Umbilical cord (tissue), 2 donors: ENCODE measurements at places on chromosomes 5 and 9. TPM values are rescaled to one million over a fixed set of nuclear protein-coding genes. Genes with fewer than 3 reads are reported as not detected.
A peak's percentile ranks its signal among the peaks of the same experiment; 100 is the strongest.

INSL4 gene
- total RNA-seq, result 4.8 TPM

ECM2 gene
- total RNA-seq, result 13.5 TPM

LOX gene
- 303 TPM for total RNA-seq

MYOZ3 gene
- total RNA-seq, result 10.4 TPM

DDX4 gene
- total RNA-seq, result 4.1 TPM

ST8SIA4 gene
- total RNA-seq, result 13.5 TPM

GRM6 gene
- total RNA-seq, result 0.96 TPM

PCDH12 gene
- total RNA-seq, result 5.1 TPM

GRCh38 chr9:77769246-77769645, 121.1 kb upstream of the GNA14 start:
- DNase-seq, result peak; percentile 12

GRCh38 chr9:132401824-132402223, 4.8 kb downstream of the TTF1 start:
- DNase-seq, result no peak

DNA sequence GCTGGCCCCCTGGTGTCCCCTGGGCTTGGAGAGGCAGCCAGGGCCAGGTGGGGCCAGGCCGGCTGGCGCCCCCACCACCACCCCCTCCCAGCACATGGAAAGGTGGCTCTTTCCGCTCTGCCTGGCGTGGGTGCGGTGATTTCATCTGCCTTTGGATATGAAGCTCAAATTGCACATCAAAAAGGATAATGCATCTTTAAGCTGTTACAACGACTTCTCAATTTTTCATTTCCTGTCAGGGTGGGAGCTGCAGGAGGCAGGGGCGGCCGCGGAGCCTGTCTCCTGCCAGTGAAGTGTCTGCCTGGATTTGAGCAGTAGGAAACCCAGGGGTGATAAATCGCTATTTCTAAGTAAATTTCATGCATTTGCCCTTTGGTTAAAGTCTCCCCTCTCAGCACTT, 169.2 kb upstream of the MVB12B start:
- no peak for DNase-seq

GRCh38 chr5:73376618-73377170, 71.9 kb downstream of the FOXD1 start:
- DNase-seq, result no peak

GRCh38 chr5:164356790-164357189, 851.4 kb downstream of the MAT2B start:
- no peak for DNase-seq

DNA sequence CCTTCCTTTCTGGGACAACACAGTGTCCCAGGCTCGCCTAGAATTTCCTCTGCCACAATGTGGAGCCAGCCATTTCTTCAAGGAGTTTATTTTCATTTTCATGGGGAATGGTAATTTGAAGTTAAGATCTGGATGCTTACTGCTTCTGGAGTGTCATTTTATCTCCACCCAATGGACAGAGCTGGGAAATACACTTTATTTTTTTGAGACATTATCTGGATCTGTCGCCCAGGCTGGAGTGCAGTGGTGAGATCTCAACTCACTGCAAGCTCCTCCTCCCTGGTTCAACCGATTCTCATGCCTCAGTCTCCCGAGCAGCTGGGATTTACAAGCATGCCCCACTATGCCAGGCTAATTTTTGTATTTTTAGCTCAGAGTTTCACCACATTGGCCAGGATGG, 12.7 kb upstream of the THG1L start:
- DNase-seq, result peak; percentile 83

GRCh38 chr9:133278161-133279114, 3.4 kb upstream of the ABO start:
- no peak for DNase-seq

DNA sequence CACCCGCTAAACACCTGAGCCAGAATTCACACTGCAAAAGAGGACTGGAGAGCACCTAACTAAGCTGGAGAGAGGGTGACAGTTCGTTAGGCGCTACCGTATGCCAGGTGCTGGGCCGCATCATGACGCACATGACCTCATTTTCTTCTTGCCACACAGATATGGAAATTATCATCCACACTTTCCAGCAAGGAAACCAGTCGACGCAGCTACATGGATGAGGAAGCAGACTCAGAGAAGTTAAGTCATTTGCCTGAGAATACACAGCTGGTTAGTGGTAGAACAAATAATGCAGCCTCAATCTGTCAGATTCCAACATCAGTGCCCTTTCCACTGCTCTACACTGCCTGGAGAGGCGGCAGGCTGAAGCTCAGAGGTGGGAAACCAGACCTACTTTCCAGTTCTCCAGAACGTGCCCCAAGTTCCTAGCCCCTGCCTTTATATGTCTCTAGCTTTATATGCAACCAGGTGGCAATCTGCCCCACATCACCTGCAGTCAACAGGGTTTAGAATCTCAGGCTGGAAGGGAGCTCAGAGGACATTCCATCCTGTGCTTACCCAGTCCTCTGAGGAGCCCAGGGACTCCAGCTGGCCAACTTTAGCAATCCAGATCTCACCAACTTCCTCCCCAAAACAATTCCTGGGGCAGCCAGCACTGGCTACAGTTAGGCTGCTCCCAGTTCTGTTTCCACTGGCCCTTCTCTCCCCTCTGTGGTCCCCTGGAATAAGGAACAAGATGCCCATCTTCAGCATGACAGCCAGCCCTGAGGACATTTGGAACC, 8.8 kb downstream of the TNIP1 start:
- DNase-seq, result no peak

DNA sequence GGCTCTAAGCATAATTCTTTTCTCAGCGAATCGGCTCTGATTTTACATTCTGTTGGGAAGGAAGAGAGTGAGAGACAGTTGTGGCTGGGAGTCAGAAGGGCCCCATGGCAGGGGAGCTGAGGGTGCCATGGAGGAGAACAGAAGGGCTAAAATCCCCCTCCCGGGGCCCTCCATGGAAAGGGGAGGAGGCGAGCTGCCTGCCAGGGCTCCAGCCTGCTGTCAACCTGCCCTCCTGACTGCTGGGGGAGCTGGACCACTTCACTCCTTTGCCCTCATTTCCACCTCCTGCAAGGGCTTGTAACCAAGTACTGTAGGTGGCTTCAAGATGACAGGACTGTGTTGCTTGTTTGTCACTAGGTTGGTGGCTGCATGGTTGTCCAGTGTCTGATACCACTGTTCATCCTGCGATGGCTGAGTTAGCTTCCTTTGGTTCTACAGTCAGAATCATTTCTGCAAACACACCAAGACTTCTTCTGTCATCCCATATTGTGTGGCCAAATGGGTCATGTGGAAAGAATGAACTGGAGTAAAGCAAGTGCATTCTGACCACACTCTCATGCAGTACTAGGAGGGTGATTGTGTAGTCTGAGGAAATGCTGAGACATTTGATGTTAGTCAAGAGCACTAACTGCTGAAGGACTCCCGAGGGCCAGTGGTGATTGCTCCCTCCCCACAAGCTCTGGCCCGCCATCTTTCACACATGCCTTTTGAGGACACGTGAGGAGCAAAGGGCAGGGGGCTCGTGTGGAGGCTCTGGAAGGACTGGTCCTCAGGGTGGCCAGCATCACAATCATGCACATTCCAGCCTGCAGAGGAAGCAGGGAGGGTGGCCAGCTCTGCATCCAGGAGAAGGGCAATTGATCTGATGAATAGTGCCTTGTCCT, 307.2 kb downstream of the GADD45G start:
- no peak for DNase-seq

DNA sequence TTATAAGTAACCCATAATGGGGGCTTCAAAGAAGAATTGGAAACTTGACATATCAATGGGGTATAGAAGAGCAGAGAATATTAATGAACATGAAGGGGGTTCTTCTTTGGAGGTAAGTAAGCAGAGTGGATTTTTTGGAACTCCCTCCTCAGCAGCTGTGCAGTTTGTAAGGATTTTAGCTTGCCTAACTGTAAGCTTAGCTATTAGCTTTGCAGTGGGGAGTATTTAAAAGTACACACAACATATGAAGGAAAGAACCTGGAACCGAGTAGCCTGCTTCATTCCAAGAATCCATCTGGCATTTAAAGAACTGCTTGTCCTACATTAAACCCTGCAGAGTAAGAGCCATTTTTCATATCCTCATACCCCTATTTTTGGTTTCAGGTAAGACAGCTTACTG, 2.2 kb upstream of the PBX3 start:
- DNase-seq, result peak; percentile 15

GRCh38 chr9:94175669-94176068, 83.4 kb upstream of the ZNF169 start:
- no peak for DNase-seq

- no peak for DNase-seq
These were observed 428.9 kb downstream of the EFNA5 start for GRCh38 chr5:107241841-107242240.

GRCh38 chr5:133854554-133854953, 113.9 kb downstream of the C5orf15 start:
- DNase-seq, result no peak

GRCh38 chr5:1448511-1449011, 3.3 kb upstream of the SLC6A3 start:
- DNase-seq, result no peak

- peak; percentile 87 for DNase-seq
These were observed 131.5 kb downstream of the AGTPBP1 start for GRCh38 chr9:85610074-85610860.

GRCh38 chr9:94809778-94810177, 83.3 kb downstream of the AOPEP start:
- no peak for DNase-seq

GRCh38 chr5:159034083-159034824, 65.5 kb downstream of the EBF1 start:
- peak; percentile 25 for DNase-seq

- DNase-seq, result no peak
These were observed 40.3 kb upstream of the NAA35 start for GRCh38 chr9:85900504-85901201.

DNA sequence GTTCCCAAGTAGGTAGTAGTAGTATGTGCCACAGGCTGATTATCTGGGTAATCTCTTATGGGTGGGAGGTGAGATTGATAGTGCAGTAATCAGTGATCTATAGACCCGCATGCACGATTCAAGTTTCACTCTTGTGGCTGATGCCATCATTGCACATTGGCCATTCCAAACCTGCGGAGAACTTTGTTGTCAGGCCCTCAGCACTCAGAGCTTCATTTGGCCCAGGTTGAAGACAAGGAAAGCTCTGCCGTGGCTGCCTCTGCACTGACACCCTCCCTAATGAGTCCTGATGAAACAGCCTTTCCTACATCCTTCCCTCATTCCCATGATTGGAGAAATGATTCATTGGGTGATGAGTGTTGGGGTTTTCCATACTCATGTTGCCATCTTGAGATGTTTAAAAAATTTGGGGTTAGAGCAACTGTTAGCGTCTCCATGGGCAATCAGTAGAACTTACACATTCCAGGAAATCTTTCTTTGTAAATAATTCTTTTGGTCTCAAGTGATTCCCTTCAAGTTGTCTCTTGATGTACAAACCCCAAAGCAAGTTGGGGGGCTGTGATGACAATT, 22.9 kb downstream of the PROP1 start:
- no peak for DNase-seq

- DNase-seq, result peak; percentile 74
These were observed 167.3 kb upstream of the MOCS2 start for GRCh38 chr5:53276825-53277224.

GRCh38 chr5:135593886-135594285, 15.1 kb upstream of the CXCL14 start:
- no peak for DNase-seq

GRCh38 chr9:16030528-16031185, 477.8 kb downstream of the CCDC171 start:
- DNase-seq, result no peak

DNA sequence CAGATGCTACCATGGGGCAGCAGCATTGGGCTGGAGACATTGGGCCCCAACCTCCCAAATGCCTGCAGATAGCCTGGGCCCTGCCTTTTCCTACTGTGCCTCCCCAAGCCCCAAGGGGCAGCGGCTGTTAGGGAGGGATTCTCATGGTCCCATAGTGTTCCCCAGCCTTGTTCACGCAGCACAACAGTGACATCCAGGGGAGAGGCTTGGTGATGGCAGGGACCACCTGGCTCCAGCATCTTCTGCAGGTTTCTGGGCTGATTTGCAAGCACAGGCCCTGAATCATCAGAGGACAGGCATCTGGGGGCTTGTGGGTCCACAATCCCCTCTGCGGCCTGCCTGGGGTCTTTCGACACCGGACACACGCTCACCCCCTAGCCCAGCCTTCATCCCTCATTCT, 354.6 kb downstream of the SLIT3 start:
- no peak for DNase-seq

- DNase-seq, result no peak
These were observed 102.2 kb downstream of the FGF18 start for GRCh38 chr5:171521679-171522078.

DNA sequence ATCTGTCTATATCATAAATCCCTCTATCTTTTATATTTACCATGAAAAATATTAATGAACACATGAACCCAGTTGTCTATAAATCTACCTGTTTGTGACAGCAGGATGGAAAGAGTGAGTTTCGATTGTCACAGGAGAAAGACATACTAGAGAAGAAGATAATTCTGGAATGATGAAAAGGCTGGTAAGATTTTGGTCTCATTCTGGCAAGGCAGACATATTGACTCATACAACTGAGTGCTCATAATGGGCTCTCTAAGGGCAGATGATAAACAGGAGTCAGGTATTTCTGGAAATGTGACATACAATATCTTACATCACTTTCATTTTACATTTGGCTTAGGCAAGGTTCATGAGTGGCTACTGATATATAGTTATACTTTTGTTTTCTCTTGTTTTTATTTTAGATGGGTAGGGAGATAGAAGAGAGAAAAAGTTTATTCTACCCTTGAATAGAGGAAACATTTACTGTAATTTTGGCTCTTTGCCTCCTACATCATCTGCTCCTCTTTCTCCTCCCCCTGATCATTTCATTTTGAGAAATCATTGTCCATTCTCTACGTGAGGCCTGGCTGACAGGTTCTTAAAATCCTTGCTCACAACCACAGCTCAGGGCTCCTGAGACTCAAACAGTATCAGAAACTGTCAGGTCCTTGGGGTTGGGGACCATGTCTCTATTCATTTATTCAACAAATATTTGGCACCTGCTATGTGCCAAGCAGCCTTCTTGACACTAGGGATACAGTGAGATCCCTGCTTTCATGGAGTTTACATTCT, 14.4 kb downstream of the ELOVL7 start:
- no peak for DNase-seq

GRCh38 chr5:172104801-172105701, 83.0 kb downstream of the STK10 start:
- no peak for DNase-seq

DNA sequence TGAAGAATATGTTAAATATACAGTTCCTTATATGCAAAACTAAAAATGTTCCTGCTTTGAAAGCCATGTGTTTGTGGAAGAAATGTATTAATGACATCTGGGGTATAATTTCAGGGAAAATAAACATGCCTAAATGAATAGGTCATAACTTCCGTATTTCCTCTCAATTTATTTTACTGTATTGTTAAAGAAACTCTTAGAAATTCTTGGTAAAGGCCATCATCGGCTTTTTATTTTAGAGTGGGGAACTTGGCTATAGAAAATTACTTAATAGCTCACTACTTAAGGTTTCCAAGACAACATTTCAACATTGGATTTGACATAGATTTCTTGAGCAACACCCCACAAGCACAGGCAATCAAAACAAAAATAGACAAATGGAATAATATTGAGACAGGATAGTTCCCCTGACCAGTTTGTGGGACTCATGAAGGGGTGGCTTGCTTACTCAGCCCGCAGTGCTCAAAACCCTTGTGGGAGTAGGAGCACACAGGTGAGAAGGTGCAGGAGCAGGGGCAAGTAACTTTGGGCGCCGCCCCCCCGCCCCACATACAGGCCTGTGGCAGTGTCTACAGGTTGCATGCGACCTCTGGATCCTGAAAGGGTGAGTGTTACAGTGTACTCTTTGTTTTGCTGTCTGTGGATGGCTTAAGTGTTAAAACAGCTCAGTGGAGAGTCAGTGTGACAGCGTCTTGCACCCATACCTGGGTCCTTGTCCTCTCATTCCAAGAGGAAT, 891.4 kb upstream of the C9orf72 start:
- no peak for DNase-seq

- DNase-seq, result peak; percentile 89
These were observed 85.0 kb downstream of the FSTL4 start for GRCh38 chr5:133527311-133527710.
